Cerebellar nuclear complex (tissue), 1 donor: ENCODE measurements at places on chromosomes 12 and 14.

- DNase-seq, result no peak
Observed at GRCh38 chr12:48980389-48980952, 2.3 kb downstream of the WNT1 start.

GRCh38 chr12:123720141-123720814 lies 8.1 kb downstream of the ATP6V0A2 start:
- DNase-seq, result no peak

DNA sequence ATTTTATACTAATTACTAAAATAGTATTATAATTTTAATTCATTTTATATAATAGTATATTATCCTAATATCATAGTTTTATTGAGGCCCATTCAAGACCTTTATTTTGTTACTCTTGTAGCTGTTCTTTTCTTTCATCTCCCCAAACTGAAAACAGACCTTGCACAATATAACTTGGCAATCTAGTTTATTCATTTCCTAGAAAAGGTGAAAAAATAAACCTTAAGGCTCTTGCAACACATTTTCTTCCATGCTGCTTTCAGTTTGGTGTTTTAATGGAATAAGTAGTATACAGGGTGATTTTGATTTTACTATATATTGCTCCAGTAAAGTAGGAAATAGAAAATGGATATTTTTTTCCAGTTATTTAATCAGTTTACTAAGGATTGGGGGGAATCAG lies 174.0 kb downstream of the SLC2A13 start:
- no peak for DNase-seq

- no peak for DNase-seq
Observed at GRCh38 chr12:125247477-125247876, 182.2 kb downstream of the AACS start.
